ENCODE measurements at places on chromosomes 3 and 15.

DNA sequence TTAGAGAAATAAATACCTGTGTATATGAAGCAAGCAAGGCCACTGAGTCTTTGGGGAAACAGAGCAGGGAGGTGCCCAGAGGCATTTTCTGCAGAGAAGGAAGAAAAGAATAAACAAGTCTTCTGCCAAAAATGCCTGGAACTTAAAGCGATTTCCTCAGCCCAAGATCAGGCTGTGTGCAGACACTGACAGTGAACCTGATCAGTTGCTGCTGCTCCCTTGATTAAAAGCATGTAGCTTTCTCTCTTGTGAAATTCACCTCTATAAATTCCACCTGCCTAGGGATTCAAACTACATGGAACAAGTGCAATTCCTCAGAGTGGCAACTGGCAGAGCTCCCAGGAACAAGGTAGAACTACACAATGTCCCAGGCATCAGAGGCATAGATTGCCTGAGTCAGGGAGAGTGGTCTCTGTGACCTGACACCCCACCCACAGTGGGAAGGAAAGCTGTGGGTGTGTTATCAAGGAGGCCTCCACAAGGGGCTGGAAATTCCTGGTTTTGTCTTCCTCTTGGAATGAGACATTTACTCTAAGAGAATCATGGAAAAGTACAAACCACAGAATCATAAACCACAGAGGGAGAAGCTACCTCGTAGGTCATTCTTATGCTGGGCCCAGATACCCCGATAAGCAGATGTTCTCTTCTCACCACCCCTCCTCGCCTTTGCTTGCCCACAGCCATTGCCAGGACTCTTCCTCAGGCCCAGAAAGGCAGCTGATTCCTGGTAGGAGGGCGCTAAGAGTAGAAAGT lies 1.8 kb upstream of the ZBTB38 start:
- DNase-seq, result no peak

- DNase-seq, result no peak
Measured at GRCh38 chr3:192855434-192855833, 62.2 kb downstream of the MB21D2 start.

DNA sequence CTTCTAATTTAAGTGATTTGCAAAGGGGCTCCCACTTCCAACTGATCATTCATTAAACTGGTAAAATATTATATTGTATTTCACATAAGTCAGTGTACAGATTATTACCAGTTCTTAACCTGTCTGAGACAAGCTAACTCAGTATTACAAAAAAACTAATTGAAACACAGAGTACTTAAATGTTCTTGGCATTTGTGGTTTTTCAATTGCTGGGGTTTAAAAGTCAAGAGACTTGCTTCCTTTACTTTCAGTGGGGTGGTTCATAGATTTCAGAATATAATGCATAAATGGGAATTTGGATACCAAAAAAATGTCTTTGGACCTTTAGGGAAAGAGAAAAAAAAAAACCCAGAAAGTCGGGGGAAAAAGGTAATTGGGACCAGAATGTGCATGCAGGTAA lies 85.0 kb downstream of the ATP10A start:
- no peak for DNase-seq

DNA sequence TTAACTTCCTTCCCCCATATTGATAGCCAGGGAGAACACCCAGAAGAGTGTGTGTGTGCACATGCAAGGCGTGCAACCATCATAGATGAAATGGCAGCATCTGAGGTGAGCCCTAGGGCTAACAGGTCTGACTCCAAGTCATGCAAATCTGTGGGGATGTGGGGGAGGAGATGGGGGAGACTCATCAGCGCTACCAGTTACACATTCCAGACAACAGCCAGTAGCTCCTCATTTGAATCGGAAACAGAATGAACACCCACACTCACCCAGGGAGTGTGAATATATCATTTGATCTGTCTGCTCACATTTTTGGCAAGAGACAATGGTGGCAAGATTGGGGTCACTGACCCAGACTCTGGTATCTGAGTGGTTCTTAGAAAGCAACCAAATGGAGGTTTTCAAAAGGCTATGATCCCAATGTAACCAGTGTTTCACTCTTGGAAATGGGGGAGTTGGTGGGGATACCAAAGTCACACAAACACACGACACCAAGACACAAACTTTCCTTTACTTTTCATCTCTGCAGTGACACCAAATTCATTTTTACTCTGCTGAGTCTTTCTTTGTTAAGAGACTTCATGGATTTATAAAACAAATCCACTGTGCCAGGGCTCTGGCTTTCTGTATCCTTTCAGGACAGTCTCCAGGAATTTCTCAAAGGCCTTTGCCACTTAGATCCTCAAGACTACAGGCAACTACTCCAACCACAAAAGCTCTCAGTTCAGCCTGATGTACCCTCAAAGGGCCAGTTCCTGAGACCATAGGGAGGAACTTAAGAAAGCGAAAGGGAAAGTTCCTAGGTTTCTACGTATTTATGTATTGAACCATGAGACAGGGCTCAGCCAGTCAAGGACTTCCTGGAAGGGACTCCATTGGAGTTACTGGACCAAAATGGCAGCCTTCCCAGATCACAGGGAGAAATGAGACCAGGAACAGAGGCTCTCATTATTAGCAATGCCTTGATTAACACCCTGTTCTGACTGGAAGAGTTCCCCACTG lies 2.2 kb downstream of the CDCP1 start:
- no peak for DNase-seq

DNA sequence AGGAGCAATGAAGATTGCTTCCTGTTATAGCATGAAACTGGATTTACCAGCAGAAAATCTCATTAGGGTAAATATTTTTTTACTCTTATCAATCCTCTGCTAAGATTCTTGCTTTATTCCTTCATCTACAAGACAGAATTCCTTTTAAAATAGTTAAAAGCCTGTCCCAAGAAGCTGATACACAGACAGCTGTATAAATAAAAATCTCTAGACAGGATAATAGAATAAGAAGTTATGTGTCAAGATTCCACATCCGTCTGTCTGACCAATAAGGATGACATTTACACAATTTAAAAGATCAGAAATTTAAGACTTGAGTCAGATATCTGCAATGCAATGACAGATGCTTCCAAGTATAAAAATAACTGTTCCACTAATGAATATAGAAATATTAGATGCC lies 57.6 kb downstream of the SSR3 start:
- no peak for DNase-seq

DNA sequence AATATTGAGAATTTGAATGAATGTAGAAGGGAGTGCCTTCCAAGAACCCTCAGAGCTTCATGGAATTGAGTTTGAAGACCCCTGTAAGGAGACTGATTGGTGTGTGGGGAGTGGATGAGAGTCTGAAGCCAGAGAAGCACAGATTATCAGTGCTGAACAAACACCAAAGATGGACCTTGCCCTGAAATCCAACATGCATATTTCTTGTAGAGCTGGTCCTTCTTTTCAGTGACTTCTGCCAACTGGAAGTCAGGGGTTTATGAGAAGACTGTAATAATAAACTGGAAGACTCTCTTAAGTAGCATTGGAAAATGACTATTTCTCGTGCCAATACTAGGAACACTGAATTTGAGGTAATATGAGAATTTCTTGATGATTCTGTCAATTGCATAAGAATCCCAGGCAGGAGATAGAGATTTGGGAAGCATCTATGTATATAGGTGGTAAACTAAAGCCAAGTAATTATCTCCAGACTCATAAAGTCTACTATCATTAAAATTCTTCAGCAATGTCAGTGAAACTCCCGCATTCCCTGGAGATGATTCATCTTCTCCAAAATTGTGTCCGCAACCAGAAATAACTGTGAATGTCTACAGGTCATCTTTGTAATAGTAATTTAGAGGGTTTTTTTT lies 213.8 kb downstream of the IL5RA start:
- DNase-seq, result no peak

DNA sequence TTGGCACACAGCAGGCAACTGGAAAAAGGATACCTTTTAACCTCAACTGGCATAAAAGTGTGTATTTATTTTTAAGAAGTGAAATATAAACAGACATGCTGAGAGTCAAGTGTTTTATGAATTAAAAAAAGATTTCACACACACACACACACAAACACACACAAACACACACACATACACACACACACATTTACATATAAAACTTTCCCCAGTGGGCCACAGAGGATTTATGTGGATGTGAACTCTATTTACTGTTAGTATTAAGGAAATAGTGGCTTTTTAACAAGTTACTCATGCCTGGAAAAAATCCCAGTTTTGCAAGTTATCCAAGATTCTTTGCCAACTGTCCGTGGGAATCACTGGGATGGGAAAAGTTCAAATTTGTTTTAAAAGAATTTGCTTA lies 725.9 kb upstream of the NR2F2 start:
- no peak for DNase-seq

DNA sequence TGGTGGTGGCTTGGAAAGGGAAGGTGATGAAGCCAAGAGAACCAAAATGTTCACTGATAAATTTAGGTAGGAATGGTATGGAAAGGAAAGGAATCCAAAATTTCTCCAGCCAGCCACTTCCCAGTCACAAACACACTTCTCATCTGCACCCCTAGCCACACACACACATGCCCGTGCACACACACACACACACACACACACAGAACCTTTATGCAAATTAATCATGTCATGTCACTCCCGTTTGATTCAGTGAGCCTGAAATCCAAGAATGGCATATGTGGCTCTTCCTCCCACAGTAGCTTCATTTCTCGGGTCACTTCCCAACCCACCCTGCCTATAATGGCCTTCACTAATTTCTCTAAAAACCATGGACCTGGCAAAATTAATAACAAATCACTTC lies 3.1 kb upstream of the HLTF start:
- no peak for DNase-seq

GRCh38 chr3:173510565-173510964 lies 113.0 kb downstream of the NLGN1 start:
- no peak for DNase-seq

DNA sequence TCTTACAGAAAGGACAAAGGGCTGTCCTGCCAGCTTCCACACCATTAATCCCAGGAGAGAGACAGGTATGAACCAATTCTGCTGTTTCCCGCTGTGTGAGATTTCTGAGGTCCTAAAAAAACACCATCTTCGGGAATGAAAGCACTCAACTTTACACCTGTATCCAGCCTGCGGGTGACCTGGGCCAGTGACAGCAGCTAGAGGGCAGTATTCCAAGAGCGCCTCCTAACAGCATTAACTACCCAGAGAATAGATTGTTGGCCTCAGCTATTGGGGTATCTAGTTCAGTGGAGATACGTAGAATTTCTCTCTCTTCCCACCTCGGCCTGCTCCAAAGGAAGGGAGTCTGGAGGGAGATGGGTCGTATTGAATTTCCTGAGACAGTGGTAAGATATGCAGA lies 55.1 kb downstream of the WDR76 start:
- DNase-seq, result no peak

GRCh38 chr15:95016511-95017229 lies 785.3 kb downstream of the MCTP2 start:
- no peak for DNase-seq

- no peak for DNase-seq
Measured at GRCh38 chr3:27209617-27210264, 159.4 kb downstream of the NEK10 start.
